MCF 10A (cell line): ENCODE measurements at places on chromosomes 7 and 10.

GRCh38 chr7:49805371-49806007 is 32.1 kb downstream of the VWC2 start:
- no peak overlapping the region for H3K4me3 ChIP-seq
- peaks cover 57% of the 10 kb centered on the region for H3K27me3 ChIP-seq
- H3K27ac ChIP-seq = no peak overlapping the region

DNA sequence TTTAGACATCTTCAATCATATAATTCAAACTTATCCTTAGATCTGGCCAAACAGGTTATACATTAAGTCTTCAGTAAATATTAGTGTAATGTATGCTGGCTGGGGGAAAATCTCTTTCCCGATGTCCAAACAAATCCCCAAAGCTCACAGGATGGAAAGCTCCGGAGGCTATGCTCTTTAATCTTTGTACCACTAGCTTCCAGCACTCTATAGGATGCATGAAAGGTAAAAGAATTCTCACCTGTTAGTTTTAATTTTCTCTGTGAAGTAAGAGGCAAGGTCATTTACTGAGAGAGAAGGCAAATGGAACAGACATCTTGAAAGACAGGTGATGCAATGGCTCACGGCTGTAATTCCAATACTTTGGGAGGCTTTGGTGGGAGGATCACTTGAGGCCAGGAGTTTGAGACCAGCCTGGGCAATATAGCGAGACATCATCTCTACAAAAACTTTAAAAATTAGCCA is 99.8 kb upstream of the KIF5B start:
- no peak overlapping the region for H3K4me3 ChIP-seq
- no peak for DNase-seq
- H3K27me3 ChIP-seq = no peaks in the 10 kb centered on the region
- H3K36me3 ChIP-seq = no peaks in the 10 kb centered on the region
- H3K27ac ChIP-seq = no peak overlapping the region

GRCh38 chr7:20894806-20895205 is 108.1 kb upstream of the SP8 start:
- H3K27me3 ChIP-seq = no peaks in the 10 kb centered on the region
- H3K36me3 ChIP-seq = no peaks in the 10 kb centered on the region
- DNase-seq = peak; percentile 59
- peaks cover 14% of the 10 kb centered on the region for H3K4me1 ChIP-seq
- no peak overlapping the region for H3K4me3 ChIP-seq

DNA sequence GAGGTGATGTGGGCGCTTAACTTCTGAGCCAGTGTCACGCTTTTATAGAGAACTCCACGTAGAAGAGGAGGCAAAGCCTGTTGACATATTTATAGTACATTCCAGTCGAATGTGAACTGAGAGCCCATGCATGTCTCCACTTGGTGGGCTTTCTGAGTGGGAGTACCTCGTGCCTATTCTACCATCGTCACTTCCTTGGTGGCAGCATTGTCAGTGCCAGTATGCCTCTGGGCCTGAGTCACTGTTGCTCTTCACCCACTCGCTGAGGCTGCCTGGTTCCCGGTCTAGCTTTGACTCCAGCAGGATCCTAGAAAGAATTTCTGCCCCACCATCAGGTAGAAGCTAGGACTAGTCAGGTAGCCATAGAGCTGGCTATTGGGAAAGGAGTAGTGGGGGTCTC is 30.0 kb upstream of the CDH23 start:
- no peak overlapping the region for H3K4me3 ChIP-seq
- no peak for DNase-seq
- H3K27ac ChIP-seq = no peak overlapping the region
- H3K4me1 ChIP-seq = peaks cover 21% of the 10 kb centered on the region
- peaks cover 8% of the 10 kb centered on the region for H3K36me3 ChIP-seq

GRCh38 chr10:74589226-74589673 is 237.2 kb upstream of the KAT6B start:
- peak overlapping the region; percentile 93 for H3K27ac ChIP-seq
- H3K4me1 ChIP-seq = peaks cover 46% of the 10 kb centered on the region
- no peaks in the 10 kb centered on the region for H3K36me3 ChIP-seq
- peak; percentile 98 for DNase-seq
- H3K27me3 ChIP-seq = no peaks in the 10 kb centered on the region

- H3K4me1 ChIP-seq = peaks cover 8% of the 10 kb centered on the region
- peak; percentile 98 for DNase-seq
- peaks cover 27% of the 10 kb centered on the region for H3K27me3 ChIP-seq
- H3K4me3 ChIP-seq = peak within 1 kb of the TSS; percentile 88
Observed at GRCh38 chr7:23470330-23471105, at the start of gene IGF2BP3. TSS of gene IGF2BP3 (minus strand) at chr7:23470491. CDS start at chr7:23470110, 381 bp downstream.

DNA sequence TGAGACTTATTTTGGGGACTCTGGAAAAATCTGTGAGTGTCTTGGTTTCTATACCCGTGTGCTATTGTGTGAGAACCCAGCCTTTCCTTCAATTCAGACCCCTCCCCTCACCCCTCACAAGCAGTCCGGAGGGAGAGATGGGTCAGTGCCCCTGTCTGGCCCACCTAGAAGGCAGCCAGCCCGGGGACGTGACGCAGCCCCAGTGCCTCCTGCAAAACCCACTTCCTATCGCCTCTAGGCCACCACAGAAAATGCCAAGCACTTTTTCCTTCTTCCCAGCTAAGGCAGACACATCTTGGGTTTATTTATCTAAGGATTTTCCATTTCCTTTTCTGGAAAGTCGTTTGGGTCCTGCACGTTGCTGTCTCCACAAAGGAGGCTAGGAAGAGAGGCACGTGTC is 11.6 kb upstream of the AQP1 start:
- H3K4me1 ChIP-seq = peaks cover 2% of the 10 kb centered on the region
- H3K4me3 ChIP-seq = no peak overlapping the region
- H3K27me3 ChIP-seq = no peaks in the 10 kb centered on the region
- peaks cover 2% of the 10 kb centered on the region for H3K36me3 ChIP-seq

DNA sequence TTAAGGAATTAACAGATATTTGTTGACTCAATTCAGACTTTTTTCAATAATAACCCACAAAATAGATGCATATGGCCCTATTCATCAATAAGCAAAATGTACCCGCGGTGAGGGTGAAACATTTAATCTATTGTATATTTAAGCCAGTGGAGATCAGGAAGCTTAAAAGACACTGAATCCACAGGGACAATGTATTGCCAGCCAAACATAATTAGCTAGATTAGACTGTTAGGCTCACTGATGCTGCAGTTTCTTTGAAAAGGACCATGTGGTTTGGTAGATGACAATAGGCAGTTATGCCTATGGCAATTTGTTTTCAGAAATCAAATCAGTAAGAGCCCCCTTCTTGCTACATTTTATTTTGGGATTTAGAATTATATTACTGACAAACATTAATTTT is 87.3 kb upstream of the PLXDC2 start:
- H3K36me3 ChIP-seq = no peaks in the 10 kb centered on the region
- no peaks in the 10 kb centered on the region for H3K4me1 ChIP-seq
- no peak overlapping the region for H3K27ac ChIP-seq
- H3K4me3 ChIP-seq = no peak overlapping the region
- H3K27me3 ChIP-seq = no peaks in the 10 kb centered on the region

DNA sequence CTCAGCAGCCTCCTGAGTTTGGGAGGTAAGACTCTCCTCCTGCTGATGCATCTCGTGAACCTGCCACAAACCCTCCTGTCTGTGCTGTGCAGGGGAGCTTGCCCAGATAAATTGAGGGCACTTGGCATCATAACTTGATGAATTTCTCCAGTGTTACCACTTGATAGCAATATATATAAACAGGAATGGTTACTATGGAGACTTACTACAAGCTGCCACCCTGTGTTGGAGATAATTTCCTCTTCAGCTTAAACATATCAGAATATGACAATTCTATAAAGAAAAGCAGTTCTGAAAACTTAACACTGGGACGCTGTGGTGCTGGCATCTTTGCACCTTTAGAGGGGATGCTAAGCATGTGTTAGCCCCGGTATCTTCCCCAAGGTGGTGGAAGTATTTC is 14.9 kb downstream of the PFKFB3 start:
- H3K4me3 ChIP-seq = no peak overlapping the region
- no peak for DNase-seq
- H3K27ac ChIP-seq = no peak overlapping the region
- H3K27me3 ChIP-seq = no peaks in the 10 kb centered on the region
- H3K36me3 ChIP-seq = peaks cover 40% of the 10 kb centered on the region
- H3K4me1 ChIP-seq = peaks cover 18% of the 10 kb centered on the region
